Memory B cell (primary cell): ENCODE measurements at places on chromosomes 13 and 19.

DNA sequence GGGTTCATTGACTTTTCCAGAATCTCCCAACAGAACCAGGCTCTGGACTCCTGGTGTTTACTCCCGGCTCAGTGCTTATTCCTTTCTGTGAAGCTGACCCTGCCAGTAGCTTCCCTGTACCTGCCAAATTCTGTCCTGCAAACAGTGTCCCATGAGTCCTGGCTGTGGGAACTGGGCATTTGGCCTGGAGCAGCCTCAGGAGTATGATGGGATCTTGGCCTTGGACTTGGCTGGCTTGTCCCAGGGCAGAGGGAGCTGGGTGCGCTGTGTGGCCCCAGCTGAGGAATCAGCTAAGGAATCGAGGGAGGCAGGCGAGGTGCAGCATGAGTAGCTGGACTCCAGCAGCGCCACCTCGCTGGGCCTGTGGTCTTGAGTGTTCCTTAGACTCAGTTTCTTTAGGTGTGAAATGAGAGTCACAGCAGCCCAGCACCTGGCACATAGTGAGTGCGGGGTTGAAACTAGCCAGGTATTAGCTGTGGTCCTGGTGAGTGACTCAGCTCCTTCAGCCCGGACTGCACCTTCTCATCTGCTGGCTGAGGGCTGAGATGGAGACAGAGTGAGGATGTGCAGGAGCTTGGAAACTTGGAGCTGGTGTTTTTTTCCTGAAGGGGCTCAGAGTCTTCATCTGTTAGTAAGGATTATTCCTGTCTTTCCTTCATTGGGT lies 10.4 kb downstream of the CLASRP start:
- no peak for DNase-seq

DNA sequence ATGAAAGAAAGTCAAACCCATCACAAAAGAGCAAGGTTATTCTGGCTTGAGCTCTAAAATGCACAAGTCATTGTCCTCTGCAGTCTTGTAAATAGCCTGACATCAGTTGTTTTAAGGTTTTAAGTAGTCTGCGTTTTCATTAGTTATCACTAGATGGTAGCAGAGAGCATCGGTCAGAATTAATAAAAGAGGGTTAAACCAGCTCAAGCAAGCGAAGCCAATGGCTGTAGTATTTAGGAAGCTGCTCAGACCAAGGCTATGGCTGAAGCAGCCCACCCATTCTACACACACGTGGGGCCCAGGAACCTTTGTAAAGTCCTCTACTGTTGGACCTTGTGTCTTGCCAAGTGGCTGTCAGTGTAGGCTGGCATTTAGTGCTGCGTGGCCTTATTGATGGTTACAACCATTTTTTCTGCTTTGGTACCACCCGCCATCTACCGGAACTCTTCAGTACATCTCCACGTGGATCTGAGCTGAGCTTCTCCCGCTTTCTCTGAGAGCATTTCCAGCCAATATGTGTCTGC lies 13.3 kb upstream of the ZNF57 start:
- DNase-seq = peak; percentile 46

GRCh38 chr19:17743874-17744580 lies 7.2 kb upstream of the FCHO1 start:
- DNase-seq = no peak

DNA sequence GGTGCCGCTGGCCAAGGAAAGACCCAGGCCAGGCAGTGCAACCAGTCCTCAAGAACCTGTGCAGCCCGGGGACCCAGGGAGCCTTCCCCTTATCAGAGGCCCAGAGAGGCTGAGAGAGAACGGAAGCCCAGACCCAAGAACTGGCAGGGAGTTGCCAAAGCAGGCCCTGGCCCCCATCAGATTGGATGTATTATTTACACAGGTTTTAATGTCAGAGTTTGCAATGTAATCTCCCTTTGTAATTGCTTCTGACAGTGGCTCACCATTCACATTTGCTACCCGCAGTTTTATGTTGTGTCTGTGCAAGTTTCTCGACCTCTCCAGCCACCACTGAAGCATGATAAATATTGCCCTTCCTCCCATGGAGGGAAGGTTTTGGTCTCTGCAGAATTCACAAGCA lies 660.9 kb downstream of the LIG4 start:
- DNase-seq = no peak

DNA sequence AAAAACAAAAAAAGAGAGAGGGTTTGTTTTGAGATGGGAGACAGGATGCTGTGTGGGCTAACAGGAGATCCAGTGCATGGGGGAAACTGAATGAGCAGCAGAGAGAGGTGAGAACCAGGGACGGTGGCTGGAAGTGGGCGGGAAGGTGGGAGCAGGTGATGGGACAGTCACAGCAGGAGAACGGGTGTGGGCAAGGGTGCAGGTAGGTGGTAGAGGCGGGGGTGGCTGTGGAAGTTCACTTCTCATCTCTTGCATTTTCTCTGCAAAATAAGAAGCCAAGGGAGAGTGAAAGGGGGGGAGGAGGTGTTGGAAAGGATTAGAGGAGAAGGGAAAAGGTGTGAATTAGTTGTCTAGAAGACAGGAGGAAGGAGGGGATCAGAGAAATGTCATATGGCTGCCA lies 21.9 kb downstream of the FBXO17 start:
- DNase-seq = no peak

GRCh38 chr19:50777830-50778303 lies 7.6 kb downstream of the GPR32 start:
- DNase-seq = no peak

- DNase-seq = no peak
These were observed 8.6 kb upstream of the BCAT2 start for GRCh38 chr19:48819366-48819816.

DNA sequence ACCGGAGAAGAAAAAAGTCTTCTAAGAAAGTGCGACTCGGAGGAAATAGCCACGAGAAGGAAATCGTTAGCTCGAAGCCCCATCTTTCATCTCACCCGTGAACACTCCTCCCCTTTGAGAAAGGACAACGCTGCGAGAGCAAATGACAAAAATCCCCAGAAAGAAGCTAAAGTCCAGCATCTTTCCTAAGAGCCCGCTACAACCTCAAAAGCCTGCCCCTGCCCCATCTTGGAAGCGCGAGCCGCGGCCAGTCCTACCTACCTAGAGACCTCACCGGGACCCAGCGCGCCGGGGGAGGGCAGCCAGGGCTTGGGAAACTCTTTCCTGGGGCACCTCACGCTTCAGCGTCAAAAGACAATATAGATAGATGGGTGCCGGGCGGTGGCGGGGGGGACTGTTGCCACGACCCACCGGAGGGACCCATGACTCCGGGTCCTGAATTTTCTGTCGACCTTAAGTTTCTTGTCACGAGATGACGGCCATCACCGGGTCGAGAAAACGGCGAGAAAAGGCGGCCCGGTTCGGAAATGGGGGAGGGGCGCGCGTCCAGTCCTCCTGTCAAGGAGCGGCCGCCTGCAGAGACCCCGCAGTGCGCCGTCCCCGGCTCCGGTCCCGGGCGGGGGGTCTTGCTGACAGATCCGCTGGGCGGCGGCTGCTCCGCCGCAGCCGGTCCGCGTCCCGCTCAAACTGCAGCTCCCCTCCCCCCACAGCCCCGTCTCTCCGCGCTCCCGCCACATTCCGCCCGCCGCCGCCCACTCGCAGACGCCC lies 65.9 kb downstream of the KCNRG start:
- DNase-seq = peak; percentile 27

DNA sequence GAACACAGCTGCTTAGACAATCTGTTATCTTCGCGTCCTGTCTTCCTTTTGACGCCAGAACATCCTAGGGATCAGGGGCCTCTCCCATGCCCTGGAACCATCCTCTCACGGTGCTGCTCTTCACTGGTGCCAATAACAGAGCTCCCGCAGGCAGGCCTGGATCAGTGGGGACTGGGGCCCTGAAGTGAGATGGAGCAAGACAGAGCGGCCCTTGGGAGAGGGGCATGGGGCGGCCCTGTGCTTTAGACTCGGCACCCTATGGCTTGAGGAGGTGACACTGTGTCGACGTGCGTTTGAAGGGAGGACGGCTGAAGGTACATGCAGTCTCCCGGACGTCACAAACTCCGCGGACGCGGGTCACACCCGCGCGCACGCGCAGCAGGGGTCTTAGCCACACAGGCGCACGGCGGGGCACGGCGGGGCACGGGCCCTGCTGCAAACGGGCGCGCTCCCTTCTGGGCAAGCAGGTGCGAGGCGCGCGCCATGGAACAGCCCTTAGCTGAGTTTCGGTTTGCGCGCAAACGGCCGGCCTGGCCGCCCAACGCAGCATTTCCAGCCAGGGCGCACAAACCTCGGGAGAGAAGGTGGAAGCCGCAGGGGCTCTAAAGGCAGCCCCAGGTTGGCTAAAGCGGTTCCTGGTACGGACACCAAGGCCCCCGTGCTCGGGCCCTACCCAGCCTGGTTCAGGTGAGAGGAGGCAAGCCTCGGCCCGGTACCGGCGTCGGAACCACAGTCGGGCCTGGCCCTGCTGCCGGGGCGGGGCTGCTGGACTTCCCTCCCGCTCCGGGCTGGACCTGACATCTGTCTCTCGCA lies 16.5 kb upstream of the RNF17 start:
- DNase-seq = no peak

GRCh38 chr13:113452466-113452865 lies 822 bp downstream of the ADPRHL1 start:
- DNase-seq = no peak

DNA sequence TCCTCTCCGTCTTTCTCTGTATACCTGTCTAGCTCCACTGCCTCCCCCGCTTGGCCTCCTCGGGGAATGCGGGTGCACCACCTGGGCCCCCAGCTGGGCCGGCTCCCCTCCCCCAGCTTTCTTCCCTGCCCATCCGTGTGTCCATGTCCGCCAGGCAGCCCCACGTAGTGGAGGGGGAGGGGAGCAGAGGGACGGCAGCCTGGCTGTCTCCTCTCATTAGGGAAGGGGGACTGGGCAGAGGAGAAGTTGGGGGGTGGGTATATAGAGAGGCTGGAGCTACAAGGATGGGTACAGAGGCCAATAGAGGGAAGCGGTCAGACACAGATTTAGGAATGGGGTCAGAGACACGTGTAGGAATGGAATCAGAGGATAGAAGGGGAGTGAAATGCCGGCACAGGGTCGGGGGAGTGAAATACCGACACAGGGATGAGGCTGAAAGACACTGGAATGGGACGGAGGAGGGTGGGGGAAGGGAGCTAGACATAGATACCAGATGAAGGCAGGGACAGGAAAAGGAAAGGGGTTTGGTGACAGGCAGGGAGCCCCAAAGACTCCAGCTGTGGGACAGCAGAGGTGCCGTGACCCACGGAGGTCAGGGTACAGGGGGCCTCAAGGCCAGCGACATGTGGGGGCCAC lies 2.8 kb downstream of the NECTIN2 start:
- no peak for DNase-seq

GRCh38 chr19:41745756-41746155 lies 9.6 kb upstream of the CEACAM6 start:
- DNase-seq = no peak

GRCh38 chr19:17659996-17660395 lies 28.2 kb downstream of the UNC13A start:
- no peak for DNase-seq
